ENCODE measurements at places on chromosomes 1 and 21.

GRCh38 chr1:75964760-75965408 lies 32.7 kb upstream of the ASB17 start:
- DNase-seq: no peak

GRCh38 chr1:160818207-160818937 lies 22.4 kb downstream of the LY9 start:
- DNase-seq: no peak

GRCh38 chr1:75034376-75034775 lies 99.8 kb upstream of the LHX8 start:
- no peak for DNase-seq

GRCh38 chr1:89198491-89199072 lies at the start of gene GBP4:
Gene GBP4, minus strand, starts transcription at chr1:89198942. Its CDS starts 108 bp downstream, at chr1:89198834.
- peak; percentile 72 for DNase-seq

- no peak for DNase-seq
Observed at GRCh38 chr1:230394134-230394533, 32.0 kb downstream of the PGBD5 start.

GRCh38 chr1:174535207-174535606 lies 87.4 kb downstream of the GPR52 start:
- no peak for DNase-seq

GRCh38 chr1:157196245-157196543 lies 58.0 kb upstream of the ETV3 start:
- no peak for DNase-seq

DNA sequence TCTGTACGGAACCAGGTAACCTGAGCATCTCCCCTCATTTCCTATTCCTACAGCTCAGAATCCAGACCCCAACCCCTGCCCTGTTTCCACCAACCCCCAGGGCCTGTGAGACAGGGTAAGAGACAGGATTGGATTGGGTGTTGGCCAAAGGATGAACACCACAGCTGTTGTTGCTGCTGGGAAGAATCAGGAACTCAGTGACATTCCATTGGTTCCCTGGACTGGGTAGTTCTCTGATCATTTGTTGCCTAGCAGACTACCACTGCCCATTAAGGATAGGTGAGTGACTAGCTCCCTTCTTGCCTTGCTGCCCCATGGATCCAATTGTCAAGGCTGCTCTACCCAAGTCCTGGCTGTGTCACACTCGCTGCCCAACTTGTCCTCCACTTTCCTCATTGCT lies 10.0 kb downstream of the NCSTN start:
- DNase-seq: no peak

DNA sequence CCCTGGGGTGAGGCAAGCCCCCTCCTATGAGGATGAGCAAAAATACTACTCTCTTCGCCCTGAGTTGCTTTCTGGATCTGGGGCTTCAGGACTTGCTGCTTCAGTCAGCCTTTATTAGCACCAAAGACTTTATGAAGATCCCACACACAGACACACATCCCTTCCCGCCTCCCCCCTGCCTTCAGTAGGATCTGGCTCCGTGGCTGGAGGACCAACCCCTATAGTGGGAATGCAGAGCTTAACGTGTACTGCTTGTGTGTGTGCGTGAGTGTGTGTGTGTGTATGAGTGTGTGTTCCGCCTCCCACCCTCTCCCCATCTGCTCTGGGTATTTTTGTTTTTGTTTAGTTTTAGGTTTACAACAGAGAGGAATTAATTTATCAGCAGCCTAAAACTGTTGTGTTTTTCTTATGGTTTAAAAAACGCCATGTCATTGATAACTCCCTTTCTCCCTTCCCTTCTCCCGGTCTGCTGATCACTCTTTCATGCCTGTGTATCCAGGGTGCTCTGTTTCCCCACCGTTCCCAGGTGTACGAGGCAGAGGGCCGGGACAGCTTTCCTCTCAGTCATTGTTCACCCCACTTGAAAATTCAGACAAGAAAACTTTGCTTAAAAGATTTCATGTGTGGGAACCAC lies 27.5 kb upstream of the ZFP69B start:
- DNase-seq: no peak

- DNase-seq: no peak
Observed at GRCh38 chr1:59345221-59345620, 48.3 kb downstream of the FGGY start.

DNA sequence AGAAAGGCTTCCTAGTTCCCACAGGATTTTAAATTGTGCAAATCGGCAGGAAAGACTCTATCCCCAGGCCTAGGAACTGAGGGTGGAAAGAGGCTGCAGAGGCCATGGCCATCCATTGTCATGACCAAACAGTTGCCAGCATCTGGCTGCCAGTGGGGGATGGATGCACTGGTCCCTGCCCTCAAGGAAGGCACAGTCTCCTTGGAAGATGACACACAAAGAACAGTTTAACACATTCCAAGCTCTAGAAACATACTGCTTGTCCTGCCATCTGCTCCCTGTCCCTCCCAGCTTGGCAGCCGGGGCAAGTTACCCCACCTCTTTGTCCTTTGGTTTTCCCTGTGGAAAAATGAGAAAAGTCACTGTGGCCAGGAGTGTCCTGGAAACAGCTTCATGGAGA lies 83.2 kb downstream of the BCAR3 start:
- no peak for DNase-seq

DNA sequence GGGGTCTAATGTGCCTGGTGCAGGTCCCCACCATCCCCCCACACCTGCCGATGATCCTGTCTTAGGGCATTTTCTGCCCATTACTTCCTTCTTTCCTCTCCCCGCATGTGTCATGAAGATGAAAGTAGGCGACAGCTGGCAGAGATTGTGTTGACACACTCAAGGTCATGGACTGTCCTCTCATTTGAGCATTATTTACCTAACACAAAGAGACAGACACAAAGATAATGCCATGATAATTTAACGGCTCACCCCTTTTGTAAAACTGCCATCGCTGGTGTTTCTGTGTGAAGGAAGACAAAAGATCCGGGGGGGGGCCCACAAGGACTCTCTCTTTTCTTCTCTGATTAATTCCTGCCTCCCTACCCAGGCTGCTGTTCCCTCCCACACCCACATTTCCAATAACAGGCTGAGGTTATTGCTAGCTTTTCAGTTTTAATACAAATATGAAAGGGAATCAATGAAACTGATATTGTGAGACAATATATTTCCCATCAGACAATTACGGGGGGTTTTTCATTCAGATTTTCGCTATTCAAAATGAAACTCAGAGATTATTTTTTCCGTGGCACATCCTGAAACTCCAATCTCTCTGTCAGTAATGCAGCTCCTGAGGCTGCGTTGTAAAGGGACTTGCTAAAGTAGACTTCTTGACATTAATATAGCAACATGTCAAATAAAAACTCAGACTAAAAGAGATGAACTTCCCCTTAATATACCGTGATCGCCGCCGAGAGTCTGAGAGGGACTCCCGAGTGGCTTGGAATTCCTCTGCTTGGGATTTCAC lies 561.1 kb downstream of the NPHP4 start:
- DNase-seq: no peak

DNA sequence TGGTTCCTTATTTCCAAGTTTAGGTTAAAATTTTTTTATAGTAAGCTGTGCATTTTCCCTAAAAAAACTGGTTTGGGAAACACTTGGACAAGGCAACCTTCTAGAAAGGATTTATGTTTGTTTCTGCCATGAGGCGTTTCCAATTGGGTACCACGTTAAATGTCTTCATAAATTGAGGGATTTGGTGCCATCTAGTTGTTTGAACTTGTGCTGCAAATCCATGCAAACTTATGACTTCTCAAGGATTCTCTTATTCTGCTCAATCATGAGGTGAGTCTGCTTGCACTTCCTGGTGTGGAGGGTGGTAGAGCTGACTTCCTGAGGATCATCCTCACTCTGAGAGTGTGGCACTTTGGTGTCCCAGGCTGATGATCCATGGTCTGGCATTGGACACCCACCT lies 123.3 kb downstream of the PCNX2 start:
- DNase-seq: no peak

All from CD4-positive, alpha-beta T cell treated with Interleukin-17A for 1 hour (primary cell).